NCI-H345 (cell line): ENCODE measurements at places on chromosomes 1 and 21.
A peak's percentile ranks its signal among the peaks of the same experiment; 100 is the strongest.

GRCh38 chr1:205920861-205921569 is 22.2 kb downstream of the SLC26A9 start:
- no peak for DNase-seq

DNA sequence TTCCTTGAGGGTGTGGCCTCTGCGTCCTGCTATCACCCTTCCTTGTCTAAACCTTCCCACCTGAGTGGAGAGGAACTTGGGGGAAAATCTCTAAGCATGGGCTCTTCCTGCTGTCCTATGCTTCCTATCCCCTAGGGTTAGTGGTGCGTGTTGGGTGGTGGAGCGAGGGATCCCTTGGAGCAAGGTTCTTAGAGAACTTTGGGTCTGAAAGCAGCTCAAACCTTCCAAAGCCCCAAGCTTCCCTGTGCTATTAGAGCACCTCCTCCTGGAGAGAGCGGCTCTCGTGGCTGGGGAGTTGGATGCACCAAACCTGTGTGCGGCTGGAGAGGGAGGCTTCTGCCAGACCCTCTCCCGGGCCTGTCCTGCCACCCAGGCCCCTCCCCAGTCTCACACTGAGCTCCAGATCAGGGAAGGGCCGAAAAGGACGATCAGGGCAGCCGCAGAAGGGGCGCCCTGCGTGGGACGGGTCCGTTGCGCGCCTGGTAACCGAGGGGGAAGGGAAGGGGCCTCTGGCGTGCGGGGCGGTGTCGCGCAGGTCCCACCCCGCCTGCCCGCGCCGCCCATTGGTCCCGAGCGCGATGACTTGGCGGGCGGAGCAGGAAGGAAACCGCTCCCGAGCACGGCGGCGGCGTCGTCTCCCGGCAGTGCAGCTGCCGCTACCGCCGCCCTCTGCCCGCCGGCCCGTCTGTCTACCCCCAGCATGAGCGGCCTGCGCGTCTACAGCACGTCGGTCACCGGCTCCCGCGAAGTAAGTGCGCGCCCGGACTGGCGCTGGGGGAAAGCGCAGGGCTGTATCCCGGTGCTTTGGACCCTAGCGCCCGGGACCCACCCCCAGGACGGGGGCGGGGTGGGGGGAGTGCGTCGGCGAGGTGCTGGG is at the start of gene SH3BGRL3:
SH3BGRL3 (plus strand) TSS at position 631 of the 877 bp plus-strand sequence; CDS start at position 701, 70 bp downstream.
- peak; percentile 82 for DNase-seq

GRCh38 chr1:159866905-159867663 is 4.6 kb upstream of the VSIG8 start:
- DNase-seq, result no peak

DNA sequence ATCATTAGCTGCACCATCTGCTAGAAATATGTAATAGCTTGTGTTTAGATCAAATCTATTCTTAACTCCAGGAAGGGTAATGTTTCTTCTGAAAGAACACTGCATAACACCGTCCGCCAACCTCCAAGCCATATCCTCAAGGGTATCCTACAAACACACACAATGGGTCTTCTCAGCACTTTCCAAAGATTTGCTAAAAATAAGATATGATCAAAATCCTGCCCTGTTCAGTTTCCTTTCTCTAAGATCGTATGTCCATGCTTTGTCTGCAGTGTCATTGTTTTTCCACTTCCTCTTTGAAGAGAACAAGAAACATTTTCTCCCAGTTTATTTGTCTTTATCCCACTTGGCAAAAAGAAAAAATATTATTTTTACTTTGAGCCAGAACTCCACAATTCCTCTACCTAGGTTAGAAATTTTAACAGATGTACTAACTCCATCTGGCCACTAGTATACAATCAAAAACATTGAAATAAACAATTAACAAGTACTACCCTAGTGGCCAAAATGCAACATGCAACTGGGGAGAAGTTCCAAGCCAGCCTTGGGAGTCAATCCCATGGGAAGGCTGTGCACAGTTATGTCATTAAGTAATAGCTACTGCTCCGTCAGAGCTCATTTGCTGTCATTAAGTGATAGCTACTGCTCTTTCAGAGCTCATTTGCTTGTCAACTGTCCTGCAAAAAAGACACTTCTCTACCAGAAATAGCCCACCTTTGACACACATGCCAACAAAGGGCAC is 37.8 kb downstream of the FRRS1 start:
- no peak for DNase-seq

- DNase-seq, result no peak
These were observed 37.1 kb downstream of the PIK3CD start for GRCh38 chr1:9688599-9688998.

- DNase-seq, result peak; percentile 44
These were observed 2.3 kb downstream of the TRIM46 start for GRCh38 chr1:155175927-155176371.

GRCh38 chr1:22369294-22370189 is 82.1 kb upstream of the ZBTB40 start:
- no peak for DNase-seq

GRCh38 chr1:21689661-21690372 is 20.7 kb upstream of the RAP1GAP start:
- DNase-seq, result no peak

GRCh38 chr1:154328318-154329151 is 3.2 kb downstream of the ATP8B2 start:
- peak; percentile 90 for DNase-seq

DNA sequence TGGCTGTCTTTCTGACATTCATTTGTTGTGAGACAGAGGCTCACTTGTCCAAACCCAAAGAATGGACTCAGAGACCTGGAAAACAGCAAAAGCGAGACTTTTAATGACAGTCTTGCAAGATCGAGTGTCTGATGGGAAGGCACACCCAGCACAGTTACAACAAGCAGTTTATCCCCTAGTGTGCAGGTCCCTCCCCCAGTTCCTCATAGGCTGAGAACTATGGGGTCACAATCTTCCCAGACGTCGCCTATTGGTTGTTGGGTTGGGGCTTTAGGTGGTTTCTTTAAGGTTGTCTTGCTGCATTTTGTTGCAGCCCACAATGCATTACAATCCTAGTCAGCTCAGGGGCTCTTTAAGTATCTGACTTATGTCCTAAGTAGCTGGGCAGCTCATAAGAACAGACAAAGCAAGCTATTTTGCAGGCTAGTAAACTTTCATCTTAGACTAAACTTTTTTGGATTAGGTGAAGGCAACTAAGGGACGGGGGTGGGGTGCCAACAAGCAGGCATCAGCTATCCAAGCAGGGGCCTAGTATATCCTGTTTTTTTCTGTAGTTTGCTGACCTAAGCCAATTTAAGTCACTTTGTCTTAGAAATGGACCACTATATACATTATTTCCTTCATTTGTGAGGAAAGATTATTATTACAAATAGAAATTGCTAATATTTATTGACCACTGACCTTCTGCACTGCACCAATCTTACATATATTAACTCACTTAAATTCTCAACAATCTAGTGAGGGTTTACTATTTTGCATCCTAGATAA is 151.8 kb downstream of the SETD4 start:
- no peak for DNase-seq

DNA sequence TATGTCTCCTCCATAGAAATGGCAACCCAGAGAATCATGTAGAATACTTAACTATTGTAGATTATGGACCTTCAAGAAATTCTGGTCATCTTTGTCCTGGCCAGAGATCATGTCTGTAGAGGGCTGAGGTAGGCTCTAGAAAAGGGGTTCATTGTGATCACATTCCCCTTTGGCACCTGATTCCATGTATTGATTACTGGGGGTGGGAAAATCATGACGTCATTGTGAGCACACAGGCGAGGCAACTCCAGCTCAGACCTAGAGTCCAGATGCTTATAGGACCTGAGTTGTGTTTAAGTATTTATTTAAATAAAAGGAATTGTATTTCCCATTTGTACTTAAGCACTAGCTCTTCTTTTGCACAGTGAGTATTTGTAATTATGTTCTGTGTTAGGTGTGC is 93.1 kb downstream of the OSBPL9 start:
- DNase-seq, result no peak

GRCh38 chr1:86866665-86867064 is 47.3 kb downstream of the SELENOF start:
- no peak for DNase-seq

DNA sequence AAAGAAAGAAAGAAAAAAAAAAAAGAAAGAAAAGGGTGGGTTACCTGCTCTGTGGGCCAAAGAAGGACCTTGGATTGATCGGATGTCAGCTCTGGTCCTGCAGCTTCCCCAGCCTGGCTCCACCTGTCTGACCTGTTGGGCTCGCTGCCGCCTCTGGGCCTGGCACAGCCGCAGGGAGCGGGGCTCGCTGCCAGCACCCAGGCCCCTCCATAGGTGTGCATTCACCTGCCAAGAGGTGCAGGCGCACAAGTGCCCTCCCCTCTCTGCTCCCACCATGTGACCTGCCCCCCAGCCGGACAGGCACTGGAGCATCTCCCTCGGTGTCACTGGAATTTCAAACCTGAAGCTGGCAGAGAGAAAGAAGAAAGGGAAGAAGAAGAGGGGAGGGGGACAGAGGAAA is 33.1 kb upstream of the GPR157 start:
- DNase-seq, result no peak

GRCh38 chr1:44019466-44019948 is 11.8 kb downstream of the SLC6A9 start:
- no peak for DNase-seq

- DNase-seq, result no peak
These were observed 601.2 kb downstream of the LMO4 start for GRCh38 chr1:87929906-87930305.

- no peak for DNase-seq
These were observed 792.8 kb downstream of the USP25 start for GRCh38 chr21:16522548-16522947.

DNA sequence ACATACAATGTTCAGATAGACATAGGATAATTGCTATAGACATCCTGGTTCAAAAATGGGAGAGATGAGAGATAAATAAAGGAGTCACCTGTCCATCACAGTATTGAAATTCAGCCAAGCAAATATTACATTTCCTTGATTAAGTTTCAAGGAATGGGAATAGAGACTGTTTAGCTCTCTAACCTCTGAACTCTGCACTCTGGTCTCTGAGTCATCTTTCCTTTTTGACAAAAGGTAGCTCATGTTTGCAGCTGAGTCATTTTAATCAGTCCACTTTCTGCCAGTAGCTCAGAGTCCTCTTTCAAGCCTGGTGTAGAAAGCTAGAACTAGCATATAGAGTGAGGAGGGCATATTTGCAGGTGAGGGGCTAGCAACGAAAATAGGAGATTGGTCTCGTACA is 51.4 kb upstream of the GJA8 start:
- DNase-seq, result no peak

DNA sequence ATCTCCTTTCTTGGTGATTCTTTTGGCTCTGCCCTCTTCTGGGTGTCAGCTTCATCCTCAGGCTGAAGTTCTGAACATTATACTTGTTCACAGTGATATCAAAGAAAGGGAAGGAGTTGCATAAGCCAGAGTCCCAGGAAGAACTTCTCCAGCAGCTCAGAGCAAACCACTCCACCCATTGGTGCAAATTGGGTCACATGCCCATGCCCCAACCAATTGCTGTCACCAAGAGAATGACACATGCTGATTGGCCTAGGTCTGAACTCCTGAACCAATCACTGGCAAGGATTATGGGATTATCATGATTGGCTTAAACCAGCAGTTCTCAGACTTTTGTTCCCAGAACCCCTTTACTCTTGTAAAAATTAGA is 256.5 kb upstream of the TMEM51 start:
- DNase-seq, result no peak

GRCh38 chr1:47782414-47783166 is 214.6 kb downstream of the TRABD2B start:
- no peak for DNase-seq

DNA sequence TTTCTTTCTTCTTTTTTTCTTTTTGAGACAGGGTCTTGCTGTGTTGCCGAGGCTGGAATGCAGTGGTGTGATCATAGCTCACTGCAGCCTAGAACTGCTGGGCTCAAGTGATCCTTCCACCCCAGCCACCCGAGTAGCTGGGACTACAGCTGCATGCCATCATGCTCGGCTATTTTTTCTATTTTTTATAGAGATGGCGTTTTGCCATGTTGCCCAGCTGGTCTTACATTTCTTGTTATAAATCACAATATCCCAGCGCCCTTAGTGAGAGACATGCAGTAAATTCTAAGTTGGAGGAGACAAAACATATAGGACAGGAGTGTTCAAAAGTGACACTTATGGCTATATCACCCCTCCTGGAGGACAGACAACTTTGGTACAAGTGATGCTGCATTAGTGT is 31.3 kb upstream of the ACTN2 start:
- no peak for DNase-seq

DNA sequence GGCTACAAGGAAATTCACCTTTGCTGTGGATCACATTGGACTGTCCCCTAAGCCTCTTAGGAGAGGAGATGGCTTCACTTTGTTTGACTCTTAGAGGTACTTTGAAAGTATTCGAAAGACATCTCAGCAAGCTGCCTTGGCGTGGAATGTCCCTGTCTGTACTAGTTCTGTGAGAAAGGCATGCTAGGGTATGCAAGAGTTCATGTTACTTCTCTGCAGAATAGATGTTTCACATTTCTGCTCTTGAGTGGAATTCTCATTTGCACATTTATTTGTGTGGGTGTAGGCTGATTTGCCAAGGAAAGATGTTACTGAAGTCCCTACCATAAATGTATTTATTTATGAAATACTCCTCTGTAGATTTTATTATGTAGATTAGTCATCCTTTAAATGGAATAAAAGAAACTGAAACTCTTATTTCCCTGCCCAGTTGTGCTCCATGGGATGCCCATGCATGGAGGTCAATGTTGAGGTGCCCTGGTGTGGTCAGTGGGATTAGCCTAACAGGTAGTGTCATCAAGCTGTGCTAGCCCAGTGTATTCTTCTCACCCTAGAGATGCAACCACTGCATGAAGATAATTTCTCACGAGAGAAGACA is 13.8 kb downstream of the MIA3 start:
- DNase-seq, result no peak

GRCh38 chr1:119312500-119312899 is 56.1 kb upstream of the HAO2 start:
- no peak for DNase-seq

DNA sequence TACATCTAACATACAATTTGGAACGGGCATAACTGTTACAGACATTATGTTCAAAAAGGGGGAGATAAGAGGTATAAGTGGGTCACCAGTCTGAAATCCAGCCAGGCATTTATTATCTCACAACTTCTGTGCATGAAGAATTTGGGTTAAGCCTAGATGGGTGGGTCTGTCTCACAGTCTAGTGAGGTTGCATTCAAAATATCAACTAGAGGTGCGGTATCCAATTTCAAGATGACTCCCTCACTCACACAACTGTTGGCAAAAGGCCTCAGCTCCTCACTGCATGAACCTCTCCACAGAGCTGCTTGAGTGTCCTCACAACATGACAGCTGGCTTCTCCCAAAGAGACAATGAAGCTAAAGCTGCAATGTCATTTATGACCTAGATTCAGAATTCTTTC is 4.7 kb downstream of the AUNIP start:
- DNase-seq, result peak; percentile 61

DNA sequence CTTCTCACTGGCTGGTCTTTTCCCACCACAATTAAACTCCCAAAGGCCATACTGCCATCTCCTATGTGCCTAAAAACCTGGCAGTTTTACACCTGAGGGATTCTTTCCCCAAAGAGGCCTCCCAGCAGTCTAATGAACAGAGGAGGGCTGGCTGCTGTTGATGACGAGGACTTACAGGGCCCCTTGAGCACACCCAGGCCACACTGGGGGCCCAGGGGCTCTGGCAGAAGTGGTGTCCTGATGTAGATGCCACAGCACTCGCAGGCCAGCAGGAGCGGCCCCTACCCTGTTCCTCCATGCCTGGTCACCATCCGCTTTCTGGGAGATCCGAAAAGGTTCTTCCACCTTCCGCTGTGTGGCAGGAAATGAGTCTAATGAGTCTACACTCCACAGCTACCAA is 24.2 kb downstream of the POFUT2 start:
- no peak for DNase-seq
